ENCODE measurements at places on chromosomes 12 and 14. TPM values are rescaled to one million over a fixed set of nuclear protein-coding genes. Genes with fewer than 3 reads are reported as not detected.

Gene CD4
- polyA plus RNA-seq, result 0.53 TPM

Gene INSM2
- polyA plus RNA-seq, result not detected

Gene NR4A1
- 0.79 TPM for polyA plus RNA-seq

Gene IFI27
- polyA plus RNA-seq, result not detected

All from naive thymus-derived CD8-positive, alpha-beta T cell (primary cell).